ENCODE measurements at places on chromosomes 16 and 17. TPM values are rescaled to one million over a fixed set of nuclear protein-coding genes. Genes with fewer than 3 reads are reported as not detected.

The CBX2 gene
- 3.9 TPM for total RNA-seq

The ABCC6 gene
- 7.0 TPM for total RNA-seq

The CDH1 gene
- total RNA-seq = 17.9 TPM

The CRHR1 gene
- not detected for total RNA-seq

The MGAT5B gene
- 0.84 TPM for total RNA-seq

The PHAF1 gene
- 28.5 TPM for total RNA-seq

The PCGF2 gene
- 50.0 TPM for total RNA-seq

The PRCD gene
- 23.5 TPM for total RNA-seq

The COG4 gene
- total RNA-seq = 50.6 TPM

The METTL22 gene
- total RNA-seq = 69.5 TPM

The EPOP gene
- 5.5 TPM for total RNA-seq

The IL34 gene
- 66.3 TPM for total RNA-seq

The ALOX12B gene
- not detected for total RNA-seq

The MEIOB gene
- not detected for total RNA-seq

The CCL4L2 gene
- total RNA-seq = not detected

The SUMO2 gene
- total RNA-seq = 38.1 TPM

The PRSS53 gene
- 2.9 TPM for total RNA-seq

The NEUROD2 gene
- total RNA-seq = not detected

The CHRNB1 gene
- 12.6 TPM for total RNA-seq

The GPR179 gene
- 0.21 TPM for total RNA-seq

The RASL10B gene
- 19.2 TPM for total RNA-seq

The MEOX1 gene
- total RNA-seq = 12.5 TPM

Measured in tibial nerve (tissue), 4 donors.